ENCODE measurements at places on chromosomes 6 and 20.

- no peak for DNase-seq
Measured at GRCh38 chr6:134419716-134420115, 101.8 kb upstream of the SGK1 start.

- peak; percentile 33 for DNase-seq
Measured at GRCh38 chr6:22098601-22099031, 198.2 kb downstream of the PRL start.

GRCh38 chr6:116572162-116572561 is 858 bp downstream of the RWDD1 start:
- peak; percentile 12 for DNase-seq

GRCh38 chr6:79431537-79431933 is 105.7 kb downstream of the LCA5 start:
- no peak for DNase-seq

DNA sequence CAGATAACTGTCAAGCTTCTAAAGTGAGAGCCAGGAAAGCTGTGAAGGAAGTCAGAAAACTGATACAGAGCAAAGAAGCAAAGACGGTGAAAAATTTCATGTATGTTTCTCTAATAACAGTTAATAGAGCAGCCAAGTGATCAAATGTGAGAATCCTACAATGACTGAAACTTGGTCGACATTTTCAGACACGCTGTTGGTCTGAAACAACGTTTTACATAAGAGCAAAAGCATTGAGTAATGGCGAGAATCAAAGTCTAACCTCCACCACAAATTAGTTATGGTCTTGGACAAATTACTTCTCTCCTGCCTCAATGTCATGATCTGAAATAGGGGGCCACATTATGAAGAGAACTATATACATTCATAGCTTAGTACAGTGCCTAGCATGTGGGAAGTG is 3.3 kb downstream of the MKKS start:
- no peak for DNase-seq

DNA sequence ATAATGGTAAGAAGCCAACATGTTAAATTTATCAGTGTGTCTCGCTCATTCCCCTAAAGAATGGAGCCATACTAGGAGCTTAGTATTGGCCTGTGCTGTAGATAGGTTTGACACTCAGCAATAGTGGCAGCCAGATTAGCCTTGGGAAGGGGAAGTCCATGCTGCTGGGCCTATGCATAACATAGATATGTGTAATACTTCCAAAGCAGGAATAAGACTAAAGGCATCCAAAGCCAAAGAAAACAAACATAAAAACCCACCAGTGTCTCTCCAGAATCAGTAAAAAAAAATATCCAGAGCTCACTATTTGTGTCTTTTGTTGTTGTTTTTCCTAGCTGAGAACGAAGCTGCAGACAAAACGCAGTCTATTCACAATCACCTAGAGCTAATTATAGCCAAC is 104.2 kb upstream of the STXBP5 start:
- DNase-seq = no peak

GRCh38 chr20:13700761-13701160 is 62.0 kb upstream of the TASP1 start:
- DNase-seq = peak; percentile 20

GRCh38 chr6:101090281-101090680 is 209.2 kb upstream of the ASCC3 start:
- no peak for DNase-seq
